ENCODE measurements at places on chromosomes 16 and 17.

DNA sequence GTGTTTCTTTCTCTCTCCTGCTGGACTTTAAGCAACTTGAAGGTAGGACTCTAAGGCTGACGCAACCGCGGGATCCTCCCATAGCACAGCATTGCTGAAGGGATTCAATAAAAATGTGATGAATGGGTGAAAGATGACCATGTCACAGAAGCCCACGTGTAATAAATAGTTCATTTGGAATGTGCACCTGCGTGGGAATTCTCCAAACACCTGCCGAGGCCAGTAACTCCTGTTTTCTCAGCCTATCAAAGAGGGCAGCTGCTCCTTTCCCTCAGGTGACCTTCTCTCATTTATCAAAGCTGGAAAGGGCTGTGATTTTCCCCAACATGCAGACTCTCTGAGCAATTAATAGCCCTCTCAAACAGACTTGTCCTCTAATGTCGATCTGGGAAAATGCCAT is 235.7 kb downstream of the STX8 start:
- DNase-seq, result no peak

DNA sequence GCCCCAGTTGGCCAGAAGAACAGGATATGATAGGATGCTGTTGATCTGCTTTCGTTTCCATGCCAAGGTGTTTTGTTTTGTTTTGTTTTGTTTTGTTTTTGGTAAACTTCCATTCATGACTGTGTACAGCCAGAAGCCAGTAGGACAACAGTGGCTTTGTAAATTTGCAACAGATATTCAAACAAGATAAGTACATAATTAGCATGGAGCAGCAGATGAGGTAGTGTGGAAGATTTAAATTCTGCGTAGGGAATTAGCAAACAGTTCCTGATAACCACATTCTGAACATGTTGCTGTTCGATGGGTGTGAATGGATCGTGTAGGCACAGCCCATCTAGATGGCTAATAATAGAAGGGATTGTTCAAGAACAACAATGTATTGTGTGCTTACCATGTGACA is 1080.1 kb upstream of the RBFOX1 start:
- no peak for DNase-seq

DNA sequence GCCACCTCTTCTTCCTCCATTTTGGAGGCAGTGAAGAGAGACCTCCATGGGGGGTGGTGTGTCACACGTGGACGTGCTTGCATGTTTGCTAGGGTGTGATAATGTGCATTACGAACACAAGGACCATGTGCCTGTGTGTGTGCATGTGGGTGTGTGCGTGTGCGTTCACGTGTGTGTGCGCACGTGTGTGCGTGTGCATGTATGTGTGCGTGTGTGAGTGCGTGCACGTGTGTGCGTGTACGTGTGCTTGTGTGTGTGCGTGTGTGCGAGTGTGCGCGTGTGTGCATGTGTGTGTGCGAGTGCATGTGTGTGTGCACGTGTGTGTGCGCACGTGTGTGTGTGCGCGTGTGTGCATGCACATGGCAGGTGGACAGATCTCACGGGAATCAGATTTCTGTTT is 29.5 kb downstream of the RNF213 start:
- no peak for DNase-seq

- DNase-seq, result no peak
These were observed 32.4 kb downstream of the TIMM22 start for GRCh38 chr17:1029196-1029921.

DNA sequence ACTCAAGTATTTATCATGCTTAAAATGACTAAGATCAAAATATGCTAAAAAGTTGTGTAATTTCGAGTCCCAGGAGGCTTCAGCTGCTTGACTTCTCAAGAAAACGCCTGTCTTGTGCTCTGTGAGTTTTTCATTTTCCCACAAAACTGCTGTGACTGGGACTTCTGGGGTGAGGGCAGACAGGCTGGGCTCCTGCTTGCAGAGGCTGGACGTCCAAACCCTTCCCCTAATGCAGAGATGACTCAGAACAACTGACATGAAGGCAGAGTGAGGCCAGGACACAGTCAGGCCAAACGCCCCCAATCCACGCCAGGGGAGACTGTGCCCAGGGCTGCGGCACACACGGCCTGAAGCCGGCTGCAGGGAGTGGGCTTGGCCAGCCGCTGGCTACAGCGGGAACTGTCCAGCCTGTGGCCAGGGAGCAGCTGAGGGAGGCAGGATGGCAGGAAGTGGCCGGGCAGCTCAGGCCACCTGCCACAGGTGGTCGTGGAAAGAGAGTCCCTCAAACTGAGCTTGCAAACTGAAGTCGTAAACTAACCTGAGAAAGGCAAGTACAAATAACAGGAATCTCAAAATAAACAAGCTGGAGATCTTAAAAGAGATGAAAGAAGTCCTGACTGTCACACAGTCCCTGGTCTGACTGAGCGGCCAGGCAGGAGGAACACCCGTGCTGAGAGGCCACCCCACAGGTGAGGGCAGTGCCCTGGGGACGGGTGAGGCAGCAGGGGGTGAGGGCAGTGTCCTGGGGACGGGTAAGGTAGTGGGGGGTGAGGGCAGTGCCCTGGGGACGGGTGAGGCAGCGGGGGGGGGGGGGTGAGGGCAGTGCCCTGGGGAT is 21.3 kb upstream of the HEXD start:
- no peak for DNase-seq

GRCh38 chr16:54060599-54061421 is 225.8 kb downstream of the IRX3 start:
- no peak for DNase-seq

DNA sequence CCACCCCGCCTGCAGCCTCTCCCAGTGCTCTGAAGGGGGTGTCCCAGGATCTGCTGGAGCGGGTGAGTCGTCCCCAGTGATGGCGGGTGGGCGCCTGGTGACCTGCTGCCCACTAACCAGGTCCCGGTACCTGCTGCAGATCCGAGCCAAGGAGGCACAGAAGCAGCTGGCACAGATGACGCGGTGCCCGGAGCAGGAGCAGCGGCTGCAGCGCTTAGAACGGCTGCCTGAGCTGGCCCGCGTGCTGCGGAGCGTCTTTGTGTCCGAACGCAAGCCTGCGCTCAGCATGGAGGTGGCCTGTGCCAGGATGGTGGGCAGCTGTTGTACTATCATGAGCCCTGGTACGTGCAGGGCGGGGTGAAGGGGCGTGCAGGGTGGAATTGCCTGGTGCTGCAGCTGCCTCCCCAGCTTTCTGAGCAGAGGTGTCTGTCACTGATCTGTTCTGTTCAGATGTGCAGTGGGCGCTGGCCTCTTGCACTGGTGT is 3.6 kb downstream of the CDT1 start:
- no peak for DNase-seq

- no peak for DNase-seq
These were observed 4.4 kb downstream of the GPS1 start for GRCh38 chr17:82055965-82056728.

DNA sequence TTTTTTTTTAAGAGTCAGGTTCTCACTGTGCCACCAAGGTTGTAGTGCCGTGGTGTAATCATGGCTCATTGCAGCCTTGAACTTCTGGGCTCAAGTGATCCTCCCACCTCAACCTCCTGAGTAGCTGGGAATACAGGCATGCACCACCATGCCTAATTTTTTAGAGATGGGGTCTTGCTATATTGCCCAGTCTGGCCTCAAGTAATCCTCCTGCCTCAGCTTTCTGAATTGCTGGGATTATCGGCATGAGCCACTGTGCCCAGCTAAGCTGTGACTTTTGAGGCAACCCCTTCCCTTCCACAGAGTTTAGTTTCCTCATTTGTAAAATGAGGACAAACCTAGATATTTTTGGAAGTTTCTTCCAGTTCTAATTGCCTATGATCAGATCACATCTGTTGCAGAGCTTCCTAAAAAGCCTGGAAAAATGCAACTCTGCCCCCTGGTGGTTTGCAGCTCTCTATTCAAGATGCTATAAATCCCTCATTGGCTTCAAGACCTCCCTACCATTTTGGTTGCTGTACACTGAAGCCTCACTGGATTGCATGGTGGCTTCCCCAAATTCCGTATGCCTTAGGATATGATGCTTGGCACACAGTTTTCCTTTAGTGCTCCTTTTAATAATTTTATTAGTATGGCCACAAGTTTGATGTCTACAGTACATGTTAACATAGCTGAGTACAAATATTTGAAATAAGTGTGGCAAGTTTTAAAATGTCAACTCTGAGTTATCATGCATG is 19.3 kb downstream of the GDE1 start:
- peak; percentile 66 for DNase-seq

DNA sequence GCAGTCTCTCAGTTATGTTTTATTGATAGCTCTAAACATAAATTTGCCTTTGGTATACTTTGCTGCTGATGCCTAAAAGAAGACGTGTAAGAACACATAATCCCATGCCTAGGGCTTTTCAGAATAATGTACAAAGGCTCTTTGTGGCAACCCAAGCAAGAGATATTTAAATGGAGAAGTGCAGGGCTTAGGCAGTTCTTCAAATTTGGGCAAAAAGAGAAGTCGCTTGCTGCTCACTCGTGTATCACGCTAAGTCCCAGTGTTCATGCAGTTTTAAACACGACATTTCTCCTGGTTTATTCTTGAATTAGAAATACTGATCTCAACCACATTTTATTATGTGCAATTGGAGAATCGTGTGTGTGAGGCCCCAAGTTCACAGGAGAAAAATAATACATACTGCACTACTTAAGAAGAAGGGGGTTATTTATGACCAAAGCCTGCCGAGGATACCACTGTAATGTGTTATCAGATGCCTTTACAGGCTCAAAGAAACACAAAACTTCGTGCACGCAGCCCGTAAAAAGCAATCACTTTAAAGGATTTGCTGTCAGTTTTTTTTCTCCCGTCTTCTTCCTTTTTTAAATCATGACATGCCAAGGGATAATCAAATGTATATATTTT is 22.5 kb upstream of the IRX6 start:
- no peak for DNase-seq

DNA sequence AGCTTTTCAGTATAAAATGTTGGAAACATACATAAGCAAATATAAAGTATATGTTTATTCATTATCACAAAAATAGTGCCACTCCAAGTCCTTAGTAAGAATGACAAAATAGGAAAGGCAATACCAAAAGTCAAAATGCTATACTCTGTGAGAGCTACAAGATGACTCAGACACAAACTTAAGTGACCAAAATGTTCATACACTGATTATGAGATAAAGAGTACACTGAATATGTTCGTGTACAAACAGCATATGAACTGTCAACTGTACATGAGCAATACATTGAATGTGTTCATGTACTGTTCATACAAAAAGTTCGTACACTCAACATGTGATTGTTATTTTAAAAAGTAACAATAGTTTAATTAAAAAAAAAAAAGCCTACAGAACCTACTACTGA is 103.3 kb downstream of the CA4 start:
- no peak for DNase-seq

GRCh38 chr17:44636562-44636961 is 19.7 kb upstream of the MEIOC start:
- no peak for DNase-seq

DNA sequence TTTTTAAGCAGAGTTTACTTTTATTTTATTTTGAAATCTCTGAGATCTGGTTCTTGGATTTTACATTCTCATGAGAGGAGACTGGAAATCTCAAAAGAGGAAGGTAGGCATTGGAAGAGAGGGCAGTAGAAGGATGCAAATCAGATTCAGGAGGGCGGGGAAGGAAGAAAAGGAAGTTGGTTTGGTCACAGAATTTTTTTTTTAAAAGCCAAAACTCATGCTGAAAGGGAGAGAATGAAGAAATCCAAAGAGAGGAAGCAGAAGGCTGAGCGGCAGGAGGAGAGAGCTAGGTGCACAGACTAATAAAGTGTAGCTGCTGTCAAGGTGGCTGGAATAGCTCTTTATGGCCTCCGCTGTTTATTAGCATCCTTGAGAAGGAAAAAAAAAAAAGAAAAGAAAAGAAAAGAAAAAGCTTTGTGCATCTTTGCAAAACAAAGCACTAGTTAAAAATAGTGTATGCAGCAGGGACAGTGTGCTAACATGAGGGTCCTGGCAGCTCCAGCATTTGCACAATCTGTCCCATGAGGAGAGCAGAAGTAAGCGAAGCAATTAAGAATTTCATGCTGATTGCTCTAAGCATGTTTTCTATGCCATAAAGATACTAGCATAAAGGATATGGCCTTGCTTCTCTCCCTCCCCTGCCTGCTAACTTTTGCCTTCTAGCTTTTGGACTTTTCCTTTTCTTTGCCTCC is 194.2 kb downstream of the ZFHX3 start:
- no peak for DNase-seq

DNA sequence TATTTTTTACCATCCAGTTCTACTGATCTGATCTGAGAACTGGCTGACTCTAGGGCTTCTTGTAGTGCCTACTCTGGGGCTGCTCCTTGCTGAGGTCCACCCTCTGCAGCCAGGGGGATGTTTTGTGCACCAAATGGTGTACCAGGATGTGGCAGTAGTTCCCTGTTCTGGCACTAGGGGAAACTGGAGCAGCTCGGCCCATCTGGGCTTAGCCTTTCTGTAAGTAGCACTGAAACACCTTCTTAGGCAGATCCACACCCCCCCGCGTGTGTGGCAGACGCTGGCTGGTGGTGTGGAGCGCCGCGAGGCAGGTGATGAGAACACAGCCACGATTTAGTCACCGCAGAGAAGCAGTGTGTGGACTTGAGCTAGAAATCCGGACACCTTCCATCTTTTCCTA is 17.0 kb downstream of the DUSP14 start:
- no peak for DNase-seq

DNA sequence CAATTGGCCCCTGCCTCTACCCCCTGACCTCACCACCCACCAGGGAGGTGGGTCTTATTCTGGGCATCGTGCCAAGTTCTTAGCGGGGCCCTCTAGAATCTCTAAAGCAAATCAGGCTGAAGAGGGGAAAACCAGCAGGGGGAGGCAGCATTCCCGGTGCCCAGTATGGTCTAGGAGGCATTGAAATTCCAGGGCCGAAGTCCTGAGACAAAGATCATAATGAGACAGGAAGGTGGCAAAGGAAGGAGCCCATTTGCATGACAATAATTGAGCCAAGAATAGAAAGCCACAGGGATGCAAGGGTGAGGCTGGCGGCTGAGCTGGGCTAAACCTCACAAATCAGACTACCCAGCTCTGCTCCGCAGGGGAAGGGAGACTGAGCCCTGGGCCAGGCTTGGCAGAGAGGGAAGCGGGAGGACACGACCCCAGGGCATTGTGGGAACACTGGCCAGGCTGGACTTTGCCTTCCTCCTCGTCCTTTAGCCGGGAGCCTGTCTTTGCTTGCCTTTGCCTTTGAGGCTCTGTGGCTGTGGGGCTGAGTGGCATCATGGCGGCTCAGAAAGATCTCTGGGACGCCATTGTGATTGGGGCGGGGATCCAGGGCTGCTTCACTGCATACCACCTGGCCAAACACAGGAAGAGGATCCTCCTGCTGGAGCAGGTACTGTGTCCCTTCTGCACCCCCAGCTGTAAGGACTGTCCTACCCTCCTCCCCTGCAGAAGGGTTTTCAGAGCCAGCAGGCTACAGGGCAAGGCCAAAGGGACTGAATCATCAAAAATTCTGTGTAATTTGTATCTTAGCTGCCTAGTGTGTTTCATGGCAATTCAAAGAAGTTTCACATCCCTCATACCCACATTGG is at the start of gene PIPOX:
TSS of gene PIPOX (plus strand) at position 463 of the 860 bp plus-strand sequence. CDS start at position 548, 85 bp downstream.
- no peak for DNase-seq

DNA sequence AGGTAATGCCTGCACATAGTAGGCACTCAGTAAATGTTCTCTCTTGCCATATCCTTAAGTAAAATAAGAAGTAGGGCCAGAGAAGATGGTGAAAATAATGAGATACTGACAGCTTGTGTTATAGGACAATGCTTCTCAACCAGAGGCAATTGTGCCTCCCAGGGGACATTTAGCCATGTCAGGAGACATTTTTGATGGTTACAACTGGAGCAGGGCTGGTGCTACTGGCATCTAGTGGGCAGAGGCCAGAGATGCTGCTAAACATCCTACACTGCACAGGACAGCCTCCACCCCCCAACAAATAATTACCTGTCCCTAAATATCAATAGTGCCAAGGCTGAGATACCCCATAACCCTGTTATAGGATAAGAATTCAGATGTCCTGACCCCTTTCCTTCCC is 1.7 kb downstream of the RAD51D start:
- no peak for DNase-seq

GRCh38 chr17:76565728-76566612 is 19.7 kb downstream of the ST6GALNAC2 start:
- DNase-seq, result no peak
